ENCODE measurements at places on chromosomes 6 and 20.

DNA sequence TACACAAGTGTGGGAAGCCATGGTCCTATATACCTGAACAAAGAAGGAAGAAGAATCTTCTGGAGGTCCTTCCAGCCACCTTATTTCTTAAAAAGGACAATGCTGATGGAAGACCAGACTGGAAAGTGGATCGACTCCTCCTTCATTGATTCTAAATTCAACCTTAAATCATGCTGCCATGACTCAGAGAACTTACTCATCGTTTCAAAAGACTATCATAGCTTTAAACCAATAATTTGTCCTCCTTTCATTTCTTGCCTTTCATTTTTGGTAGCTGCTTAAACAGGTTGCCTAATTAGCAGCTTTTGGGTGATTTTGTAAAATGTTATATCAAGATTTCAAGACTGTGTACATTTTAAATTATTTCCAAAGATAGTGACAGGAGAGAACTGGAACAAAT, 60.8 kb downstream of the RTN4IP1 start:
- no peak for DNase-seq

GRCh38 chr6:118775381-118775780, 118.6 kb upstream of the ASF1A start:
- no peak for DNase-seq

- DNase-seq = peak; percentile 26
Observed at GRCh38 chr6:45922728-45923351, 92.8 kb downstream of the CLIC5 start.

DNA sequence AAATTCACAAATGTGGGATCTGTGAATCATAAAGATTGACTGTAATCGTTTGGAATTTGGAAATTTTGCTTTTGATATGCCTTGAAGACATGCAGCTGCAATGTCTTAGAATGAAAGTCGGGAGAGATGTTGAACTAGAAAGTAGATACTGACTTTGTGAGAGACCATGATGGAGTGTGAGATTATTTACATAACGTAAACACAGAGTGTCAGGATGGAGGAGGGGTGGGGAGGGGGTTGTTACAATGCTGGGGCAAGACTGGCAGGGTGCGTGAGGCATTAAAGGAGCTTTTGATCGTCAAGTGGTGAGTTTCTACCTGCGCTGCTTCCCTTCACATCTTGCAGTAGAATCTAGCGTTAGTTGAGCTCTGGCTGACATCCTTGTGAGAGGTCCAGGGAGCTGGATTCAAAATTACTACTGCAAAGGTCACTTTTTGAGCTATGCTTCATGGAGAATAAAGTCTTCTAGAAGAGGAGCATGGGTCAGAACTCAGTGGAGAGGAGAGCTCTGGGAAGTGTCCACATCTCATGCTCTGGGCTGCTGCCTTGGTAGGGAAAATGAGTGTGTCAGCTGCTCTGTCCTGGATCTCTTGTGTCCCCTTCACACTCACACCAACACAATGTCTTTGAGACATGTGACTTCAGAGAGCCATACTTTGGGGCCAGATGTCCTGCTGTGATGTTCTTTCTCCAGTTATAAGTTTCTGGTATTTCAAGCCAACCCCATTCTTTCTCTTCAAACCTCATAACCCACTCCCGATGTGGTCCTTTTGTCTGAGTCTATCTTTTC, 105.2 kb upstream of the CITED2 start:
- no peak for DNase-seq

DNA sequence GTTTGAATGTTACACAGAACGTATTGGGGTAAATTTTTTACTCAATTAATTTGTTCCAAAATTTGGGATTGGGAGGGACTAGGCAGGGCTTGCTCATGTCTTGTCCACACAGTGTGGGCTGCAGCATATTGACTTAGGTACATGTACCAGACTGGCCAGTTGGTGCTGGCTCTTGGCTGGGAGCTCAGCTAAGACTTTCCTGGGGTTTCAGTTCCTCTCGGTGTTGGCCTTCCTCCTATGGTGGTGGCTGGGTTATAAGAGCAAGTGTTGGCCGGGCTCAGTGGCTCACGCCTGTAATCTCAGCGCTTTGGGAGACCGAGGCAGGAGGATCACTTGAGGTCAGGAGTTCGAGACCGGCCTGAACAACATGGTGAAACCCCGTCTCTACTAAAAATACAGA, 4.9 kb downstream of the CENPQ start:
- no peak for DNase-seq

GRCh38 chr6:98054453-98054852, 771.4 kb upstream of the MMS22L start:
- no peak for DNase-seq

DNA sequence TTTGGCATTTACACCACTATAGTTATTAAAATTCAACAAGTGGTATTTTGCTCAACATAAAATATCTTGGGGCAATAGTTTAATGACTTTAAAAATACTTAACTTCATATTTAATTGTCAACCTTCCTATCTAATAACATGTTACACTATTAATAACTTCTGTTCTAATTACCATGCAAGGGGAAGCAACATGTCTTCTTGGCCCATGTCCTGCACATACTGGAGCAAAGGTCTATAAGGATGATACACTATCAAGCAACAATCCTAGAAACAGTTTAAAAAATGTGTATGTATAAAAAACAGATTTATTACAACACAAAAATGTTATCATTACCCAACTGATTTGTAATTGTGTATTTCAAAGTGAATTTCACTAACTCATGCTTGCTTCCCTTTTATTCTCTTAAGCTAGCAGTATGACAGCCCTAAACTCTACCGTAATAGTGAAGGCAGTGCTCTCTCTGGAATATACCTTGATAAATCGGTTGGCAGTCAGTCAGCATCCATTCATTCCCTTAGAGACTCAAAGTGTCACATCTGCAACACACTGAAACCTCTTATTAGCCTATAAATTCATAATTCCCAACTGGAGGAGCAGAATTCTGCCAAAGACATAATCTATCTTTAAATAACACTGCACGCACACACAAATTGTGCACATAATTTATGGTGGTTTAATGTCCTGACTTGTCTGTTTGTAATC, 18.3 kb downstream of the CCNC start:
- DNase-seq = no peak

DNA sequence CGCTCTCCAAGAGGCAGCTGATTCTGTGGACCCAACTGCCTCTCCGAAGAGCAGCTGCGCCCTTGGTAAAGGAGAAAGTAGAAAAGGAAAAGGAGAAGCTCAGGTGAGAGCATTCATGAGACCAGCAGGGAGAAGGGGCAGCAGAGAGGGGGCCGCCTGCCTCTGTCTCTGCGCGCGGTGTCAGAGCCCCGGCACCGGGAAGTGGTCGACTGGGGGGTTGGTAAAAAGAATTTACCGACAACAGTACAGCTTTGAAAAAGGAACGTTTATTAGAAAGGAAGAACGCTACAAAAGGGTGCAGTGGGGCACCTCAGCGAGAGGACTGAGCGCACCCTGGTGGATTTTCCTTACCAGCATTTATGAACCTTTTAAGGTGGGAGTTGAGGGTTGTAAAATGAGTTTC, 61.9 kb downstream of the GPR6 start:
- DNase-seq = peak; percentile 19

GRCh38 chr6:31094389-31094881, 17.9 kb downstream of the C6orf15 start:
- DNase-seq = peak; percentile 5

GRCh38 chr20:49484180-49485140, 2.0 kb upstream of the KCNB1 start:
- DNase-seq = peak; percentile 47

GRCh38 chr6:25042036-25042521, 106.3 kb upstream of the RIPOR2 start:
- no peak for DNase-seq

- no peak for DNase-seq
Observed at GRCh38 chr6:25122001-25122400, 157.2 kb upstream of the CARMIL1 start.

GRCh38 chr20:4569092-4569491, 152.6 kb upstream of the PRND start:
- no peak for DNase-seq

- no peak for DNase-seq
Observed at GRCh38 chr20:63058696-63059335, 52.1 kb upstream of the BHLHE23 start.

GRCh38 chr6:7649037-7649810, 59.2 kb downstream of the SNRNP48 start:
- no peak for DNase-seq

DNA sequence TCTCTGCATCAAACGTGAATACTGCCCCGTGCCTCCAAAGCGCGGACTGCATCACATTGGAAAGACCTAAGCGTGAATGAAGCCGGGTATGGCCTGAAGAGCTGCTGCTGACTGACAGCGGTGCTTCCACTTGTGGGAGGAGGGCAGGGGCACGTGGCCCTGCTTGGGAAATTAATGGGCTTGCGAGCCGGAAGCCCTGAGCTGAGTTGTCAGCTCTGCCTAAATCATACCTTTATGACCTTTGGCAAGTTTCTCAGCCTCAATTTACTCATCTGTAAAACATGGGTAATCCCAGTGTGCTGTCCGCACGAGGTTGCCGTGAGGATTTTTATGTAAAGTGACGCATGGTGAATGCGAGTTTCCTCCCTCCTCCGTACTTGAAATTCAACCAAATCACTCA, 67.0 kb upstream of the FOXQ1 start:
- DNase-seq = no peak

DNA sequence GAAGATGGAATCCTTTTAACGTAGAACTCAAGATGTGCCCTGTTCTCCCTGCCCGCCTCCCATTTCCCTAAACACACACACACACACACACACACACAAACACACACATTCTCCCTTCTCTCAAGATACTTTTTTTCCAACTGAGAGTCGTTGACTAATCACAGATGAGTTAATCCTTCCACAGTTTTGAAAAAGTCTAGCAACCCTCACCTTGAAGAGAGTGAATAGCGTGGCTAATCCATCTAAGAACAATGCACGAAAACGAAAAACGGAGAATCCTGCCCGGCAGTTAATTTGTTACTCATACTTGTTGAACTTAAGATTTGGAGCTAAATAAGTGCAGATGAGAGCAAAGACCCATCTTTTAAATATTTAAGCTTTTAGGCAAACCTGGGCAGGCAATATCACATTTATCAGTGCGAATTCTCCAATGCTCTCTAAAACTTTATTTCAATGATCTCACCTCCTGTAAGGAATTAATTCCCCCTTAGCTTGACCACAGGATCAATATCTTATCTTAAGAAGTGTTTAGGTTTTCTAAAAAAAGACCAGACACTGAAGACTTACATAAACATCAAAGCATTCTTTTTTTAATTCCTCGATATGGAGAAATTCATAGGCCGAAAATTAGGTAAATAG, 1.1 kb downstream of the AGPAT4 start:
- DNase-seq = no peak

- DNase-seq = no peak
Observed at GRCh38 chr6:20632696-20633095, 98.4 kb downstream of the CDKAL1 start.

DNA sequence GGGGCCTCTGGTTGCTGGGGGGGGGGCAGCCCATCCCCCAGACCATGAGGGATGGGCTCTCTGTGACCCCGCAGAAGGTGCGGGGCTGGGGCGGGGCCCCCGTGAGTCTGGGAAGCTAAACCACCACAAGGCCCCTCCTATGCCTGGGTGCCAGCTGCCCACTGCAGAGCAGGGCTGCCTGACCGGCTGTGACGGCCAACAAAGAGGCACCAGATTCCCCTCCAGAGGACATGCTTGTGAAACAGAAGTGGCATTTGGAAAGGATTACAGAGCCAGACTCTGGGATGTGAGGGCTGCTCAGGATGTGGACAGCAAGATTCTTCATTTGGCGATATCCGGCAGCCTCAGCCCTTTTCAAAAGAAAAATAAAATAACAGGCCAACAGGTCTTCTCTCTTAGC, 16.5 kb upstream of the NTSR1 start:
- DNase-seq = no peak

GRCh38 chr6:10567256-10568026, 46.3 kb downstream of the GCNT2 start:
- no peak for DNase-seq

DNA sequence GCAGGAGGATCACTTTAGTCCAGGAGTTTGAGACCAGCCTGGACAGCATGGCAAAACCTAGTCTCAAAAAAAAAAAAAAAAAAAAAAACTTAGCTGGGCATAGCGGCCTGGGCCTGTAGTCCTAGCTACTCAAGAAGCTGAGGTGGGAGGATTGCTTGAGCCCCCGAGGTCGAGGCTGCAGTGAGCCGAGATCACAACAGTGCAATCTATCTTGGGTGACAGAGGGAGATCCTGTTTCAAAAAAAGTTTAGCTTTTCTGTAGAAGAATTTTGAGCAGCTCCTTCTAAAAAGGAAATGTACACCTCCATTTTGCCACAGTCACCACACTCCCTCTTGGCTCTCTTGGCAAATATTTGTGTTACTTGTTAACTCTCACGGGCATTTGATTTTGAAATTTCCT, 505.8 kb downstream of the DOK5 start:
- DNase-seq = no peak

- no peak for DNase-seq
Observed at GRCh38 chr20:9342651-9343050, 171.7 kb upstream of the LAMP5 start.

GRCh38 chr6:14120546-14120945, 3.0 kb downstream of the CD83 start:
- DNase-seq = no peak

DNA sequence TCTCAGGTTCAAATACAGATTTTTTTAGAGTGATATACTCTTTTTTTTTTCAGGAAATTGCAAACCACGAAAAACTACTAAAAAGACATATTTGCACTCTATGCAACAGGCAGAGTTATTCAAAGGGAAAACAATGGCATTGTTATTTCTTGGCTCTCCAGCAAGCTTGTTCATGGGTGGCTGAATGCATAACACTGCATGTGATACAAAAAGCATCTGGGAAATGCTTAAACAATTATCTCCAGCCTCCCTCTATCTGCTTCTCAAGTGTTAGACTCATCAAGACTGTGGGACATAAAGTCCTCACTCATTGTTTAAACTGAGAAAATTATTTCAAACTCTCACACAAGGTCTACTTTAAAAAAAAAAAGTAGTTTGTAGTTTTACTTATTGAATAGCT, 7.3 kb upstream of the COL12A1 start:
- no peak for DNase-seq

GRCh38 chr6:52518279-52518945, 58.4 kb downstream of the TRAM2 start:
- no peak for DNase-seq

GRCh38 chr20:34907616-34908469, 31.4 kb downstream of the ACSS2 start:
- no peak for DNase-seq

GRCh38 chr6:83514866-83515466, 2.6 kb downstream of the PRSS35 start:
- no peak for DNase-seq

DNA sequence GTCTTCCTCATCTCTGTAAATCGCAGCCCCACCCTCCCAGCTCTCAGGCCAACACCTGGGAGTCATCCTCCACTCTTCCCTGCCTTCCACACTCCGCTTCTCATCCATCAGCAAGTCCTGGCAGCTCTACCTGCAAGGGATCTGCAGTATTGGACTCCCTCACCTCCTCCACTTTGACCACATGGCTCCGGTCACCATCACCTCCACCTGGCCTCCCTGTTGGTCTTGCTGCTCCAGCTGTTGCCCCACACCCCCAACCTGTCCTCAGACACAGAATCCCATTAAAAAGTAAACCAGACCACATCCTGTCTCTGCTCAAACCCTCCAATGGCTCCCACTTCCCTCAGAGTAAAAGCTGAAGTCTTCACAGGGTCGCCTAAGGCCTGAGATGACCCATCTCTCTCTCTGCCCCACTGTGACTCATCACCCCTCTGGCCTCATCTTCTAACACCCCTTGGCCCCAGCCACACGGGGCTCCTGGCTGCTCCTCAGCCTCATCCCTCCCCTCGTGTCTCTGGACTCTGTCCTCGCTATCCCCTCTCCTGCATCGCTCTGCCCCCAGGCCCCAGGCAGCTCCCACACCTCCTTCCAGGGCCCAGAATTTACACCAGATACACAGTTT, 185.1 kb upstream of the SULF2 start:
- no peak for DNase-seq

All from stimulated activated CD4-positive, alpha-beta T cell treated with anti-CD3 and anti-CD28 coated beads, Interleukin-15, amount 100 ng/mL, for 1 hour (primary cell).